ENCODE measurements at places on chromosomes 5 and 9. TPM values are rescaled to one million over a fixed set of nuclear protein-coding genes. Genes with fewer than 3 reads are reported as not detected.

Gene DAPK1
- 4.7 TPM for polyA plus RNA-seq

Gene OR1J4
- polyA plus RNA-seq, result 0.69 TPM

Gene SRD5A1
- polyA plus RNA-seq, result 18.7 TPM

Gene COQ4
- polyA plus RNA-seq, result 27.3 TPM

Gene SPINK5
- not detected for polyA plus RNA-seq

Gene UGT3A1
- polyA plus RNA-seq, result not detected

Gene WWC1
- 1.4 TPM for polyA plus RNA-seq

Gene CCL27
- polyA plus RNA-seq, result 0.12 TPM

Gene SLC34A1
- not detected for polyA plus RNA-seq

Gene SEMA6A
- 0.23 TPM for polyA plus RNA-seq

Gene CMYA5
- polyA plus RNA-seq, result 1.4 TPM

Gene CAMSAP1
- 3.8 TPM for polyA plus RNA-seq

Gene ANKRD55
- polyA plus RNA-seq, result not detected

Gene MSX2
- polyA plus RNA-seq, result 1.4 TPM

DNA sequence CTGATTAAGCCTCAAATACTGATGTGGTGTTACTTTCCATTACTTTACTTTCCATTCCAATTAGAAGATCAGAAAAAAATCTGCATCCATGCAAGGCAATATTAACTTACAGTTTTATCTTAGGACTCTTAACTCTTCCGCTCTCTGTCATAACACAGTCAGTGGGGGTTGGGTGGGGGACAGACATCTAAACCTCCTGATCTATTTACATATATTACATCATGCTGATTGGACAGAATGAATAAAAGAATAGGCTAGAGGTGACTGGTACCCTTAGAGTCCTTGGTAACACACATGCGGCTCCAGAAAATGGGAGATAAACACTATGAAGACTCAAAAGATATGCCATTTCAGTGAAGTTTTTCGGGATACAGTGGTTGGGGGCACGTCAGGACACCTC, 27.6 kb downstream of the RAPGEF6 start:
- no peak for DNase-seq

- DNase-seq, result no peak
Observed at GRCh38 chr9:135758870-135759269, 56.9 kb downstream of the KCNT1 start.

- no peak for DNase-seq
Observed at GRCh38 chr9:34957492-34958410, at the start of gene PHF24. PHF24 (plus strand) TSS chr9:34958285; CDS start chr9:34971299, 13,014 bp downstream.

DNA sequence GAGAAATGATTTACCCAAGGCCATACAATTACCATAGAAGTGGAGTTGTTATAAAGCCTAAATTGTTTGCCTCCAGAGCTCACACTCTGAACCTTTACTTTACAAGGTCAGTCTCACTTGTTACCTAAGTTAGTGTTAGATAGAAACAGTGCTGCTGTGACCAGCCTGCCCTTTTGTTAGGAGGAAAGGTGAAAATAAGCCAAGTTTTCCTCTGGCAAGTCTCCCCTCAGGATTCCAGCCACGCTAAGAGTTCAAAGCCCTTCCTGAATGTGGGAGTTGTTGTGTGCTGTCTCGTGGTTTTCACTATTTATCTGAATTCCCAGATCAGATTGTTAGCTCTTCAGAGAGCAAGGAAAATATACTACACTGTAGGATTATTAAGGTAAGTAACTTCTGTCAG, 260.0 kb downstream of the SGCD start:
- no peak for DNase-seq

DNA sequence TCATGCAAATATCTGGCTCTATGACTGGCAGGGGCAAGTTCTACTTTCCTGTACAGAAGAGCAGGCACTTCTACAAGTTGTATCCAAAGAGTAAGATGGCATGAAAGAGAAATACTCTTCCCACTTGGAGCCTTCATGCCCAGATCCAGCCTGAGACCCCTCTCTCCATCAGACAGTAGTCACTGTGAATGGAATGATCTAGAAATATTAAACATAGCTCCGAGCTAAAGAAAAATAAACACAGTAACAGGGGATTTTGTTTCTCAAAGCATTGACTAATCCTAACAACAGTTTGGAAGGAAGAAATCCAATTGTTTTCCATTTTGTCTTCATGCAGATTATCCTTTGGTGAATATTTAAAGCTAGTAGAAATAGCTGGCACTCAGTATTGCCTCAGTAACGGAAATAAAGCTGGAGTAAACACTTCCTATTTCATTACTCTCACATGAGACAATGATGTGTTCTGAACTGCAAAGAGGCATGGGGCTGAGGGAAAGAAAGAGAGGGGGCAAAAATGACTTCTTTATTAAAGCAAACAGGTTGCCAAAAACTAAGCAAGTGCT, 100.0 kb downstream of the SEMA5A start:
- no peak for DNase-seq

DNA sequence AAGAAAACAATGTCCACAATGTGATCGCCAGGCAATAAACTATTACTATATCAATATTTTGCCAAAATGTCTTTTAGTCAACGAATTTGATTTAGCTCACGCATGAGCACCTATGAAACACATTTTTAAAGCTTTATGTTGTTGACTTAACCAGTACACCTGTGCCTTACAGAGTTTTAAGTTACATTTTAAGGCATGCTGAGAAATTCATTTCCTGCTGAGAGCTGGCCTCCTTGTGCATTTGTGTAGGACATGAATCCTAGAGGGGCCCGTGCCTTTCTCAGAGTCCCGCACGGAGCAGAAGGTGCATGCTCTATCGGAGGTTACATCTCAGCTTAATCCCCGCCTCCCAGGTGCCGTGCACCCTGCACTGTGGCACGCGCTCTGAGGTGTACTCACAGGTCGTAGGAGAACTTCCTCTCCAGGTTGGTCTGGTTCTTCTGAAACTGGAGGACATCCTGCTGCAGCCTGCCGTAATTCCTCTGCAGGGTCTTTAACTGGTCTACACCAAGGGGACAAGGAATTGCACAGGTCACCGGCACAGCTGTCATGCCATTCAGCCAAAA, 53.2 kb downstream of the GOLM1 start:
- DNase-seq, result no peak

DNA sequence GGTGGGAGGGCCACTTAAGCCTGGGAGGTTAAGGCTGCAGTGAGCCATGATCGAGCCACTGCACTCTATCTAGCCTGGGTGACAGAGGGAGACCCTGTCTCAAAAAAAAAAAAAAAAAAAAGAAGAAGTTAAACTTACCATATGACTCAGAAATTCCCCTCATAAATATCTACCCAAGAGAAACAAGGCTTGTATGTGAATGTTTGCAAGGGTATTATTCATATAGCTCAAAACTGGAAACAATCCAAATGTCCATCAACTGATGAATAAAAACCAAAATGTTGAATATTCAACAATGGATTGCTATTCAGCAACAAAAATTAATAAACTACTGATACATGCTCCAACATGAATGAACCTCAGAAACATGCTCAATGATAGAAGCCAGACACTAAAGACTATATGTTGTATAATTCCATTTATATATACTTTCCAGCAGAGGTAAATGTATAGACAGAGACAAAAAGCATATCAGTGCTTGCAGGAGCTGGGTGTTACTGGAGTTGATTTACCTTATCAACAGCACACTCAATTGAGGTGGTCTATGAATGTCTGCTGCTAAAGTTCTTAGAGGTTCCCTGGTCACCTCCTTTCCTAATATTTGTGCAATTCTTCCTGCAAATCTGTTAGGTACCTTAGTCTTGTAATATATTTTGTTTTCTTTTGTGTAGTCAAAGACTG, 5.3 kb upstream of the SREK1 start:
- no peak for DNase-seq

DNA sequence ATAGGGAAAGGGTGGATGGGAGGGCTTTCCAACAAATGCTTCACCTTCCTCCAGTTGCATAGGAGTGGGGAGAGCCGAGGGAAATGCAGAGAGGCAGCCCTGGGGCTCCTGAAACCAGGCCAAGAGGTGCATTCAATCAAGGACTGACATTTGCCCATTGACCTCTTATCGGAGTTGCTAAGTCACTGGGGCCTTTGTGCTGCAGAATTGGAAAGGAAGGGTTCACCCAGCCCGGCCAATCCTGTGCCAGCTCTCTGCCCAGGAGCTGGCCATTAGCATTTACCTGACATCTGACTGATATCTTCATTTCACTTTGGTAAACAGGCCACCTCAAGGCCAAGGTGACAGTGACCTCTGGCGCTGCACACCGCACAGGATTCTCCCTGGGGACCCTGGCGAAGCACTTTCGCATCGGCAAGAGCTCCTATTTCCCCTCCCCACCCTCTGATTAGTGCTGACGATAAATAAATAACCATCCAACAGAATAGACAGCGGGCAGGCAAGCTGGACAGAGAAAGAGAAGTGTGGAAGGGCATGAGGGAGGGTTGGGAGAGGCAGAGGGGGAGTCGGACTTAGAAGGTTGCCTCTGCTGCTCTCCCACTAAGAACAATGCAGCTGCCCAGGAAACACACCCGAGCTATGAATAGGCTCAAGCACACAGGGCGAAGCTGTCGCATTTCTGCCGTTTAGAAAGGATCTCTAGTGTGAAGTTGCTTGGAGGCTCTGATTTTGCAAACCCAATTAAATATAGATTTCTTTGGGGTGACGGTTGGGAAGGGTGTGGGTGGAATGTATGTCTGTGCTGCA, 57.0 kb upstream of the BOD1 start:
- DNase-seq, result no peak

DNA sequence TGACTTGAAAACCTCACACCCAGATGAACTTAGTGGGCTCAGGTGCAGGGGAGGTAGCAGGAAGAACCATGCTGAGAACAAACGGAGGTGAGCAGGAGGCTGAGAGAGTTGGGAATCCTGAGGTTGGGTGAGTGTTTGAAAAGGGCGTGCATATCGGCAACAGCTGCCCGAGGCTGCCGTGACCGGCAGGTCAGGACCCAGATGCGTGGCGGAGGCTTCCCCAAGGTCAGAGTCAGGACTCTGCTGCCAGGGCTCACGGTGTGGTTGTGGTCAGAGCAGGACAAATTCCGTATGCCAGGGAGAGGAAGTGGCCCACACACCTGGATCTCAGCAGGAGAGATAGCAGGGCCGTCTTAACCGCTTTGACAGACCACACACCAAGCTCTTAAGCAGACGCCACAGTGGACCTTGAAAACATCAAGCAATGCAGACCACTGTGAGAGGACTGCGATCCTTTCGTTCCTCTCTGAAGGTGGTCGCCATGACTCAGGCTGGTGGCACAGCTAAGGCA, 43.1 kb downstream of the ADAMTS16 start:
- DNase-seq, result no peak

DNA sequence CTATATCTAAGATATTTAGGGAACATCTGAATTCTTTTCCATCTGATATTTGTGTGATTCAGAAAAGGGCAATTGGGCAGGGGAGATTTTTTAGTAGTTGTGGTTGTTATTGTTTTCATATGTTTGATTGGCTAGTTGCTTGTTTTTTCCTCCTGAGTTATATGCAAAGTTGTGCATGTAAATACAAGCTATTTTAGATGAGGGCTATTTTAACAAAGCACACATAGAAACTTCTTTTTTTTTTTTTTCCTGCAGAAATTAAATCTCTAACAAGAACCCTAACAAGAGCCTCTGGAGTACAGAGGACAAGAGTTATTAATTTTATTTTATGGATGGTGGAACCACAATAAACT, 559.1 kb downstream of the CETN3 start:
- DNase-seq, result no peak

GRCh38 chr5:14748180-14748900, 83.8 kb downstream of the OTULIN start:
- no peak for DNase-seq

DNA sequence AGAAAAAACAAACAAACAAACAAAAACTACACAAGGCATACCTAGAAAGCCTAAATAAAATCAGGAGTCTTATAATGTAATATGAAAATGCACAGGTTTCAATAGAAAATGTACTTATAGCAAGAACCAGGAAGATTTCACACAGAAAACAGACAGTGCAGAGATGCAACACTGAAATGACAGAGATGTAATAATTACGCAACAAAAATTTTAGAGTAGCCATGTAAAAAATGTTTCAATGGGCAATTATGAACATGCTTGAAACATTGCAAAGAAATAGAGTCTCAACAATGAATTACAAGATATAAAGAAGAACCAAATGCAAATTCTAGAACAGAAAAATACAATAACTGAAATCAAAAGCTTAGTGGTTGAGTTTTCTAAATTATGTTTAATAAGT, 405.9 kb downstream of the PLK2 start:
- DNase-seq, result no peak

GRCh38 chr9:127166111-127166510, 43.7 kb upstream of the ANGPTL2 start:
- no peak for DNase-seq

- DNase-seq, result no peak
Observed at GRCh38 chr5:132372542-132372941, 3.0 kb downstream of the SLC22A5 start.

DNA sequence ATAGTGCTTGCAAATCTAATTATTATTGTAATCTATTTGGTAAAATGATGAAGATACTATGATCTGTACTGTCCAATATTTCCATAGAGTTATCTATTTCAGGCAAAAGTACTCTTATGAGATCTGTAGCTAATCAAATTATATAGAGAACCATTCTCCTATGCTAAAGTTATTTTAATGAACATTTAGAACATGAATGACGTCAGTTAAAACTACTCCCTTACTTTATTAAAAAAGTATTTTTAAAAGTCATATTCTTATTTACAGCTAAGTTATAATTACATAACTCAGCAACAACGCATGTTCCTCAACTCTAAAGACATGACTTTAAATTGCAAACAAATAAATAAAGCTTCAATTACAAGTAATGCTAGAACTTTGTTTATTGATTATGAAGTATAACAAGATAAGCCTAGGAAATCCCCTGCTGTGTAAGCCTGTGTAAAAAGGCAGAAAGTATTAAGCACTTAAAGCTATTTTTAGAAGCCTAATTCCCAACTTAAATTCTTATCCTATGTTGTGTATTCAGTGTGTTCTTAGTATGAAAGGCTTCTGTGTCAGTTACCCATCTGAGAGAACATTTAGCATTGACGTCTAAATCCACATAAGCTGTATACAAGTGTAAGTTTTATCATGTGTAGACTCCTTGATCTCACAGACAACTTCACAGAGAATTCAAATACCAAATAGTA, 285.7 kb downstream of the HCN1 start:
- no peak for DNase-seq

- DNase-seq, result no peak
Observed at GRCh38 chr5:177496070-177496726, 1.2 kb downstream of the PDLIM7 start.

DNA sequence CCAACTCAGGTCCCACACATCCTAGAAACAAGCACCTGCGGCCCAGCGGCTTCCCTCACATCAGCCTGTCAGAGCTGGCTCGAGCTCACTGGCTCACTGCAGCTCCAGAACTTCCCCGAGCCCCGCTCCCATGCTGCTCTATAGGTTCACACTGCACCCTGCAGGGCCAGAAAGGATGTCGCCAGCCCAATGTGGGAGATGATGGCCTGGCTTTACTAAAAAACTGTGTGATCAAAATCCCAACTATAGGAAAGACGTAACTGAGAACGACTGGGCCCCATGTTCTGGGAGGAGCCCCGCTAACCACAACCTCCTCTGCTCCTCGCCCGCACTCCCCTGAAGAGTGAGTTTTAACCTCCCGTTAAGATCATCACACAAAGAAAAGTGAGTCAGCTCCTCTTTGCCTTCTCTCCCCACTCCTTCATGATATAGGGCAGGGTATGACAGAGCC, 4.6 kb downstream of the SURF4 start:
- no peak for DNase-seq

GRCh38 chr9:101162231-101162630, 133.7 kb downstream of the PLPPR1 start:
- DNase-seq, result no peak

Measured in BJ (cell line).